Hematopoietic multipotent progenitor cell (in vitro differentiated cells): ENCODE measurements at places on chromosomes 3 and 15. TPM values are rescaled to one million over a fixed set of nuclear protein-coding genes. Genes with fewer than 3 reads are reported as not detected.

- no peak for DNase-seq
Observed at GRCh38 chr3:114899186-114899931, 247.7 kb downstream of the ZBTB20 start.

DNA sequence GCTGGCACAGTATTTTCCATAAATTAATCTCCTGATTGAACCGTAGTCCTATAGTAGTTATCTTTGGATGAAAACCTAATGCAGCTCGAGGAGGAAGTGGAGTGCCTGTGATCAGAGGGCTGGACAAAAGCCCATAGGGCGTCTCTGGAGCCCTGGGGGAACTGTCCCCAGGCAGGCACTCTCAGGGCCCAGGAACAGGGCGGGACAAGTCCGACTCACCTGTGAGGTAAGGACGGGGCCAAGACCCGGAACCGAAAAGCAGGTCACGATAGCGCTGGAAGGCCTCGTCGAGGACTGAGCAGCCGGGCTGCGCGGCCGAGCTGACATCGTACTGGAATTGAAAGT lies 341 bp downstream of the HEXA start:
- no peak for DNase-seq

GRCh38 chr15:73965758-73966113 lies 26.4 kb downstream of the STOML1 start:
- no peak for DNase-seq

POLQ gene
- 1.1 TPM for total RNA-seq
